ENCODE measurements at places on chromosomes 1 and 21. TPM values are rescaled to one million over a fixed set of nuclear protein-coding genes. Genes with fewer than 3 reads are reported as not detected.

The PADI4 gene
- 0.17 TPM for total RNA-seq

The FTCD gene
- total RNA-seq = not detected

GRCh38 chr1:6345009-6345408, 48.6 kb downstream of the ACOT7 start:
- DNase-seq = no peak

DNA sequence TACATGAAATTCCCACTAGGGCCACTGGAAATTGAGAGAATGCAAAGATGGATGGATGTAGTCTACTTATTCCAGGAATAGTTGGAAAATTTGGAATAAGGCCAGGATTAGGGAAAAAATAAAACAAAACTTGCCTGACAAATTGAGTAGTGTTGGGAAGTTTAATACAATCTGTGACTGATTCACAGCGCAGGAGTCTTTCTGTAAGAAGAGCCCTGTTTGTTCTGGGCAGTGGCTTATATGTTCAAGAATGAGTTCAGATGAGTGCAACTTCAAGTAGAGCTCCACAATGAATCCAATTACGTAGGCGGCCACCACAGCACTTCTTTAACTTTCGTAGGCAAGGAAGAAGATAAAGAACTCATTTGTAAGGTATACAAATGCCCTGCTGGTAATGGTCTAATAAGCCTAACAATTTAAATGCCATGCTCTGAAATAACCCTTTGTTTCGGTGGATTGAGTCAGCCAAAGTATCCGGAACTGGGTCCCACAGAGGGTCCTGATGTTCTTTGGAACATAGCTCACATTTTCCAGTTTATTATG, 47.1 kb upstream of the KCNE1 start:
- no peak for DNase-seq

GRCh38 chr1:29245876-29246275, 9.6 kb downstream of the PTPRU start:
- no peak for DNase-seq

GRCh38 chr1:78236716-78237115, 190.9 kb downstream of the GIPC2 start:
- no peak for DNase-seq

DNA sequence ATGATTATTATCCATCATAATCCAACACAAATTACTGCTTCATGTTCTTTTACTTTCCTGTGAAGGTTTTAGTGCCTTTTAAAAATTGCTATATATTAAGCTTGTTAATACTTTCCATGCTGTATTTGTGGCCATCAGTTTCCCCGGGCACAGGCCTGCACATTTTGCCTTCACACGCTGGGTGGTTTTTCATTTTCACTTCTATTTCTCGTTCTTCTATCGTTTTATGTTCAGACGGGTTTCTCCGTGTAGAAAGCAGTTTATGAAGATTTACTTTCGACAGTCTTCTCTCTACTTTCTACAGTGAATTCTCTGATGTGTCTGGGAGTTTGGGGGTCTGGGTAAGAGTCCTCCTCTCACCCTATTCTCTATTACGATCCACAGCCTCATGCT, 9.5 kb downstream of the RUNX3 start:
- no peak for DNase-seq
